ENCODE measurements at places on chromosomes 12 and 14.

DNA sequence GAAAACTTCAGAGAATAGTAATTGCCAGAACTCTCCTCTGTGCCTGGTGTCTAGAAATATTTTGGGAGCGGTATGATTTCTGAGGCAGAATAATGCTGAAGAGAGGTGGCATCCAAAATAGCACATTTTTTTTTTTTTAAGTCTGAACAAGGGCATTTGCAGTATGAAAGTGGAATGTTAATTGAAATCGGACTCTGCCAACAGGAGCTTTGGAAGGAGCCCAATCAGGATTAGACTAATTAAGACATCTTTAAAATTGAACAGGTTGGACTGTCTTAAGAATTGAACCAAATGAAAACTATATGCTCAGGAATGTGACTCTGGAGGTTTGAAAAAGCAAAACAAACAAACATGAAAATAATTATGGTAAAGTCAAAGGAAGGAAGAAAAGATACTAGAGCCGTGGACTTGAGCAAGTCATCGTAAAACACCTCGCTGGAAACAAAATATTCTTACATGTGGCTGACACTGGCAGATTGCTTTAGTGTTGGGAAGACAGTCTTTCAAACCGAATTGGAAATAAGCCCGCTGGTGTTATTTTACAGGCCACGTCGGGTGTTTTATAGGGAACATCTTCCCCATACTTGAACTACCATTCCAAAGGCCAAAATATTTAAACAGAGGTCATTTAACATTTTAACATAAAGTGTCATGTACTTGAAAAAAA lies 436.3 kb downstream of the VRK1 start:
- DNase-seq, result no peak

GRCh38 chr14:72057701-72058285 lies 125.6 kb downstream of the RGS6 start:
- DNase-seq, result no peak

DNA sequence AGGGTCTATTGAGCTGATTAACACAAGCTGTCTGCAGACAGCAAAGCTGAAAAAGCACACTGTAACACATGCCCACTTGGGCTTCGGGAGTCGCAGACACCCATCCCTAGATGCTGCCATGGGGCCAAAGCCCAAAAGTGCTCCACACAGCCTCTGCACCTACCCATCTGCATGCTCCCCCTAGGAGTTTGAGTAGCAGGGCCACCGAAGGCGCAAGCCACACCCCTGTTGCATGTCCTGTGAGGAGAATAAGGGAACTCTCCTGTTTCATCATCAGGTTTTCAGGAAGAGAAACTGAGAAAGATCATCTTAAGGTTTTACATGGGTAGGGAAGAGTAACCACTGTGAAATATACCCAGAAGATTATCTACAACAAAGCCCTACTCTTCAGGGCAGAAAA lies 5.6 kb upstream of the ST8SIA1 start:
- no peak for DNase-seq

DNA sequence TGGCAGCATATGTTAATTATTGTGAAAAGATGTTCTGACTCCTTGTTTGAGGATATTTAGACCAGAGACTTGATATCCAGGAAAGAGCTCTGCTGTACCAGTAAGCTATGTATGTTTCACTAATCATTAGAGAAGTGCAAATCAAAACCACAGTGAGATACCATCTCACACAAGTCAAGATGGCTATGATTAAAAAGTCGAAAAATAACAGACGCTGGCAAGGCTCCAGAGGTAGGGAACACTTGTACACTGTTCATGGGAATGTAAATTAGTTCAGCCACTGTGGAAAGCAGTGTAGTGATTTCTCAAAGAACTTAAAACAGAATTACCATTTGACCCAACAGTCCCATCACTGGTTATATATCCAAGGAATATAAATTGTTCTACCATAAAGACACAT lies 171.6 kb downstream of the DPY19L2 start:
- no peak for DNase-seq

DNA sequence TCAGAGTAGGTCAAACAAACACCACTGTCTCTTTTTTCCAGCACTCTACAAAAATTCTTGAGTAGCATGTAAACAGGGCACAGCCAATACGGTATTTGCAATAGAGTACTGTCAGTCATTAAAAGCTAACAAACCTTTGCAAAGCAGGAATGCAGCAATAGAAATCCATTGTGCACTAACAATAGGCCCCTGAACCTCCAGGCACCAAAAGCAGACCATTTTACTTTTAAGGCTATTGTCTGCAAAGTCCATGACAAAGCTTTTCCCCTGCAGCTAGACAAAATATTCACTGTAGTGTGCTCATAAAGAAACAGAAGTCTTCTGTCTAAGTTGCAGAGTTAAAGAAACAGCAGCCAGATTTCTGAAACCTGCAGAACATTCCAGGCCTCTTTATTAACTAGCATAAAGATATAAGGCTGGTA lies 191.9 kb downstream of the SOX5 start:
- no peak for DNase-seq

- no peak for DNase-seq
Observed at GRCh38 chr12:129776977-129777667, 126.7 kb downstream of the TMEM132D start.

GRCh38 chr12:132321321-132322118 lies 7.9 kb downstream of the GALNT9 start:
- no peak for DNase-seq

DNA sequence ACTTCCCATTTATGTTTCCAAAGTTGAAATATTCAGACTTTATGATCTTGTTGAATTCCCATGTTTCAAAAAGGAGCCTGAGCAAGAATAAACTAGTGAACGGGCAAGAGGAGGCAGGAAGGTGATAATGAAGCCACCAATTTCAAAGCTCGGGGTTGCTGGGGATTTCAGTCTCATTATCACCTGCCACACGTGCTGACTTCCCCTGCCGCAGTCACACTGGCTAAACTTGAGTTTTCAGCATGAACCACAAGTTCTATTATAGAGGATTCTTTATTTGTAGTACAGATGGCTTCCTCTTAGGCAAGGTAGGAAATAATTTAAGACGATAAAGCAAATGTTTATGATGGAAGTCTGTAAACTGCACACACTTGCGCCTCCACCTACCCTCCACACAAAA lies 18.1 kb upstream of the DIABLO start:
- no peak for DNase-seq

DNA sequence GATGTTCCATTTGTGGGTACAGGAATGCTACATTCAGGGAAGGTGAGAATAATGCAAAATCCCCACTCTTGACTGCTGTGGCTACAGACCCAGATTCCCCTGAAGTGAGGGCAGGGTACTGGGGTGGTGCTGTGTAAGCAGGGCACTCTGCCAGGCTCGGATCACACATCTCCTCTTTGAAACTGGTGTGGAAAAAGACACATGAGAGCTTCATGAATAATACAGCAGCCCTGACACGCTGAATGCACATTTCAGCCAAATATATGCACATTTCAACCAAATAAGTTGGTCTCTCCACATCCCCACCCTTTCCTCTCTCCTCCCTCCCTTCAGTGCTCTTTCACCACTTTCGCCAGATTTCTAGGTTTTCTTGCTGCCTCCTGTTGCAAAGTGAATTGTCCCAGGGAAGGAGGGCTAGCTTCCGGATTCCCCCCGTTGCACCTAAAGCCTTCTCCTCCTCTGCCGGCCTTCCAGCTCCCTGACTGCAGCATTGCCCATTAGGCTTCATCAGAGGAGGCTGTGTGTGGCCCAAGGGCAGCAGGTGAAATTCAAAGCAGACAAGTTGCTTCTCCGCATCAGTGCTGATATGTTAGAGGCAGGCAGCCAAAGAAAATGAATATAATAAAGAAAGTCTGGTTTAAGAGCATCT lies 118.2 kb upstream of the TMCC3 start:
- DNase-seq, result no peak

DNA sequence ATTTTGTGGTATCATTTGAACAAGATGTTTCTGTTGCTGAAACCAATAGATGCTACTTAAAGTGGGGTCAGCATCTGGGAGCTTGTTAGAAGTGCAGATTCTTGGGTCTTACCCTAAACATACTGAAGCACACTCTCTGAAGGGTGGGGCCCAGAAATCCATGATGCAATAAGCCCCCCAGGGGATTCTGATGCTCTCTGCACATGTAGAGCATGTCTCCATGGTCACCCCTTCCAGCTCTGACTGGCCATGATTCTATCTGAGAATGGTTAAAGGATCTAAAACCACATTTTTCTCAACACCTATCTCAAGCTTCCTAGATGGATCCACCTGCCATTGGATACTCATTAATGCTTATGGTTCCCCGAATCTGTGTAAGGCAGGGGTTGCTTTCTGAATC lies 20.4 kb downstream of the JDP2 start:
- no peak for DNase-seq

GRCh38 chr12:27593266-27593665 lies 69.3 kb downstream of the PPFIBP1 start:
- DNase-seq, result no peak

DNA sequence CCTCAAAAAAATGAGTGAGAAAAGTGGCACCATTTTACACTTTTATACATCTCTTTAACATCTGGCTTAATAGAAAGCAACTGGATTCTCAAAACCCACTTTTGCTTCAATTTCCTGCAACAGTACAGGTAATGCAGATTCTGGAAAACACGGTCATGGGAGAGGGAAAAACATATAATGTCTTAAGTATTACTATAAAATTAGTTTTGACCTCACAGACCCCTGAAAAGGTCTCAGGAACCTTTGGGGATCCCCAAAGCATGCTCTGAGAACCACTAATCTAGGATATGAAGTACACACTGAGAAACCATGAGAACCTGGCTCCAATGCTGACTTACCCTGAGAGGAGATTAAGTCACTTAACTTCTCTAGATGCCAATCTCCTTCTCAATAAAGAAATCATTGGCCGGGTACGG lies 64.7 kb downstream of the PPP2R5E start:
- DNase-seq, result no peak

- DNase-seq, result peak; percentile 10
Observed at GRCh38 chr14:78530078-78530477, 359.9 kb downstream of the NRXN3 start.

- DNase-seq, result no peak
Observed at GRCh38 chr12:61993734-61994345, 266.4 kb upstream of the USP15 start.

GRCh38 chr14:61218767-61219166 lies 62.4 kb downstream of the TMEM30B start:
- DNase-seq, result no peak

DNA sequence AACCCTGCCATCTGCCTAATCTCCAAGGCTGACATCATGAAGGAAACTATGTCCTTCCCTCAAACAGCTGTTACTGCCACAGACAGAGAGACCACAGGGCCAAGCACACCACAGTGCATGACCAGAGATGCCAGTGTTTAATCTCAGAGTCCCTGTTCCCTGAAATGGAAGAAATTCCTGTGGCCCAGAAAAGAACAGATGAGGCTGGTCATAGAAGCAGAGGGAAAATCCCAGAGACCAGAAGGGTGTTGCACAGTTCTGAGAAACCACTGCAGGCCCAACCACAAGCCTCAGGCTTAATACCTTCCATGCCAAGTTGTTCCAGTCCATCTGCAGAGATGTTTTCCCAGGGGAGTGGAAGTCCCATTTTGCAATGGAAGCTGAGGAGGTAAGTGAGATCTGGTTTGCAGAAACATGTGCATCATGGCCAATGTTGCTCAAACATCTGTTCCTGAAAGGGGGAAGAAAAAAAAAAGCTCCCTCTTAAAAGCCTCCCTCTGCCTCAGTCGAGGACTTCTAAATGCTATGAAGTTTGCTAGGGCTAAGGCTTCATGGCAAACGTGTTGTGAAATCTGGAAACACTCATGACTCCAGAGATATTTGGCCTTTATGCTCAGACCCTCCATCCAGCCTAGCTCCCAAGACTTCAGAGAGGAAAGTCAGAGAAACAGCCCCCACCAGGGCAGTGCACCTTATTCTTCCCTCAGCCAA lies 98.6 kb downstream of the SCARB1 start:
- no peak for DNase-seq

DNA sequence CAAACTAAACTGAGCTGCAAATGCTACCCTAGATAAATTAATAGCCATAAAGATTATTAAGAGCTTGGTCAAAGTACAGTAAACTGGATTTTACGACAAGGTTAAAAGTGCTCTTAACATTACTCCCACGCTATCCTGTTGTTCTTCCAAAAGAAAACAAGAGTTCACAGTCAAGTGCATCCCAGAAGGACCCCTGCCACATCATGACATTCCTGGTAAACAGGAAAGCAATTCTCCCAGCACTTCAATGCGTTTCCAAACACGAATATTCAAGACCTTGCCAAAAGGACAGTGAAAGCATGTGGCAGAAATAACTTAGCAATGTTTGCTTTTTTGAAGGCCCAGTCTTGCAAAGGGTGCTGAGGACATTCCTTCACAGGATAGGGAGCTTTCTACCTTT lies 11.2 kb downstream of the SPRING1 start:
- DNase-seq, result no peak

- DNase-seq, result no peak
Observed at GRCh38 chr14:87000081-87000480, 992.9 kb downstream of the GALC start.

DNA sequence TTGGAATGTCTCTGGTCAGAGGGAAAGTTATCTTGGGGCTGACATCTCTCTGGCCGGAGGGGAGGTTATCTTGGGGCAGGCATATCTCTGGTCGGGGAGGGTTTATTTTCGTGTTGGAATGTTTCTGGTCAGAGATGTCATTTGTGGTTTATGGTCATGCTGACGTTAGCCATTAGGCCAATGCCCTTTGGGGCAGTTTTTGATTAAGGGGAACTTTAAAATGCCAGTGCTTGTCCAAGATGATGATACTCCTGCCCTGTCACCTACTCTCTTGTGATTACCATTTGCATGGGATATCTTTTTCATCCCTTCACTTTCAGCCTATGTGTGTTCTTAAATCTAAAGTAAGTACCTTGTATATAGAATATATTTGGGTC lies 29.0 kb upstream of the A2M start:
- DNase-seq, result no peak

DNA sequence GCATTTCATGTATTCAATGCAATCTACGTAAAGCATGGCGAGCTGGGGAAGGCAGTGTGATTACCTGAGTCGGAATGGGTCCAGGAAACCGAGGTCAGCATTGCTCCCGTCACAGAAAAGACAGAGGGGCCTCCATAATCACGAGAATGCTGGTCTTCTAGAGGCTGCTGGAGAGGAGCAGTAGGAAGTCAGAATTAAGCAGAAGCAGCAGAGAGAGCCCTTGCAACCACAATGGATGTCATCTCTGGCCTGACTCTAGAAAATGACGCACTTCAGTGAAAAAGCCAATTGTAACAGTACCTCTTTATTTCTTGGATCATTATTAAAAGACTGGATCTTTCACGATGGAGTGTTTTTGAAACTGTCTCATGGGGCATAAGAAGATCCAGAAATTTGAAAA lies 69.5 kb upstream of the FOXN3 start:
- DNase-seq, result no peak

DNA sequence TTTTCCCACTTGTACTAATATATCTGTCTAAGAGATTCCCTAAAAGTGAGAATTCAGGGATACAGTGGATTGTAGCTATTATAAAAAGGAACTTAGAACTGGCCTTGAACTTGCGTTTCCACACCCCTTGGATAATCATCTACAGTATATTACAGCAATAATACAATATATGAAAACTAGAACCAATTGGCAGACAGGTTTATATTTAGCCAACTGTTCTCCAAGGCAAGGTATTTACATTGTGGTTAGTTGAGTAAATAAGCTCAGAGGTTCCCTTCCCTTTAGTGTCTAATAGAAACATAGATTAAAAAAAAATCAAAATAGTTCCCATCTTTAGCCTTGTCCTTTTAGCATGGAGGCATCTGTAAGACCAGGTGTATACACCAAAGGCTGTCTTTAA lies 42.1 kb downstream of the LIMA1 start:
- DNase-seq, result no peak
